Upper lobe of right lung (tissue), 1 donor: ENCODE measurements at places on chromosomes 11 and 22. TPM values are rescaled to one million over a fixed set of nuclear protein-coding genes. Genes with fewer than 3 reads are reported as not detected.
A peak's percentile ranks its signal among the peaks of the same experiment; 100 is the strongest.

DNA sequence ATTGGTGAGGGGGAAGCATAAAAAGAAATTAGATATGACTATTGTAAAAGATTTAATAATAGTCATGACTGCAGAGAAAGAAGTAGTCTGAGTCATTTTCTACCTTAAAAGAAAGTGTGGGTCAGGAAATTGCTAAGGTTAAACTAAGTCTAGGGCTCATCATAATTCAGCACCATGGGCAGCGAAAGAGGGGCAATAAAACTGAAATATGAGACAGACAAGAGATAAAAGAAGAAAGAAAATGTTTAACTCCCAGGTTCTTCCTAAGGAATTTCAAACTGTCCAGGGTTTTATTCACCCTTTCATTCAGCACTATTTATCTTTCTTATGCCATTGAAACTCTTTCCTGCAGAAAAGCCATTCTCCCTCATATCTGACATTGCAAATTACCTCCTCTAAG is 114.4 kb upstream of the API5 start:
- no peak overlapping the region for H3K27ac ChIP-seq
- no peaks in the 10 kb centered on the region for H3K4me1 ChIP-seq
- H3K4me3 ChIP-seq: no peak overlapping the region
- no peaks in the 10 kb centered on the region for H3K27me3 ChIP-seq

DNA sequence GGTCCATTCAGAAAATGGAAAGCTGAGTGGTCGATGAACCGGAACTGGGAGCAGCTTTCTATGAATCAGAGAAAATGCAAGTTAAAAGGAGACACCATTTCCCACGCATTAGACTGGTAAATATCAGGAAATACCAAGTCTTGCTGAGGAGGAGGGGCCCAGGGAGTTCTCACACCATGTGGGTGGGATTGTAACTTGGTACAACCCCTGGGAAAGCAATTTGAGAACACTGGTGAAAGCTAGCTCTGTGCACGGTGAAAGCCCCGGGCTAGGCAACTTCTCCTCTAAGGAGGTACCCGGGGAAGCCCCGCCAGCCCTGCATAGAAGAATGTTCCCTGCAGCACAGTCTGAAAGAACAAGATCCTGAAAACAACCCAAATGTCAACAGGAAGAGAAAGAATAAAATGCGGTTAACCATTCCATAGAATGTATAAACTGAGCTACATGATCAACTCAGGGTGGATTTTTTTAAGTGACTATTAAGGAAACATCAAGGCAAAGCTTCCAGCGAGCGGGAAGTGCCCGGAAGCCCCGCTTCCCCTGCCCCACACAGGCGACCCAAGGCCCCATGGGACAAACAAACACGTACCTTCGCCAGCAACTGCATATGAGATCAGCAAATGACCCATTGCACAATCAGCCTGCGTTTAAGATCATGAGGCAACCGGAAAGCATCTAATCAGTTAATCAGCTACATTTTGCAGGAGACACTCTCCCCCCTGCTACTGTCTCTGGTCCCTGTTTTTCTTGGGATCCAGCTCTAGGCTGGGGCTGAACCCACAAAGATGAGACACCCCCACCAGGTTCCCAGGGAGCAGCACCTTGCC is 11.3 kb downstream of the SHANK2 start:
- peak; percentile 73 for DNase-seq

GRCh38 chr22:39616051-39616450 is 45.5 kb downstream of the CACNA1I start:
- no peak overlapping the region for H3K4me3 ChIP-seq
- H3K27ac ChIP-seq: no peak overlapping the region

GRCh38 chr11:118530683-118531596 is at the start of gene TMEM25:
TMEM25 (plus strand) TSS chr11:118531192; CDS start chr11:118531802, 610 bp downstream.
- H3K4me1 ChIP-seq: peaks cover 22% of the 10 kb centered on the region
- no peaks in the 10 kb centered on the region for H3K36me3 ChIP-seq
- H3K27me3 ChIP-seq: no peaks in the 10 kb centered on the region
- H3K27ac ChIP-seq: peak within 1 kb of the TSS; percentile 70
- peak within 1 kb of the TSS; percentile 76 for H3K4me3 ChIP-seq

DNA sequence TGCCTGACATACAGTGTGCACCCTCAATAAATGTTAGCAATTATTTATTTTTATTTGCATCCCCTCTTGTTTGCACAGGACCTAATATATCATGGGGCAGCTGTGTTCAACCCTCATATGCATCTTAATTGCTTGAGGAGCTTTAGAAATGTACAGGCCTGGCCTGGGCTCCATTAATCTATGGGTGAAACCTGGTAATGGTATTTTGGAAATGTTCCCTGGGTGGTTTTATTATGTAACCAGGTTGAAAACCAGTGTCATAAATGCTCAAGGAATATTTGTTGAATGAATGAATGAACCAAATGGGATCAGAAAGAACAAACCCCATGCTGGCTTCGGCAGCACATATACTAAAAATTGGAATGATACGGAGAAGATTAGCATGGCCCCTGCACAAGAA is 84.0 kb upstream of the PICALM start:
- no peaks in the 10 kb centered on the region for H3K27me3 ChIP-seq
- H3K36me3 ChIP-seq: no peaks in the 10 kb centered on the region
- DNase-seq: no peak
- no peak overlapping the region for H3K4me3 ChIP-seq
- no peak overlapping the region for H3K27ac ChIP-seq

GRCh38 chr11:68302256-68302655 is 10.1 kb upstream of the LRP5 start:
- H3K27ac ChIP-seq: no peak overlapping the region
- DNase-seq: no peak
- no peak overlapping the region for H3K4me3 ChIP-seq
- H3K36me3 ChIP-seq: no peaks in the 10 kb centered on the region
- peaks cover 19% of the 10 kb centered on the region for H3K4me1 ChIP-seq

Gene ZNF70
- total RNA-seq: 6.1 TPM

- DNase-seq: peak; percentile 84
- peaks cover 67% of the 10 kb centered on the region for H3K27me3 ChIP-seq
- peak overlapping the region; percentile 21 for H3K4me3 ChIP-seq
- H3K27ac ChIP-seq: no peak overlapping the region
- no peaks in the 10 kb centered on the region for H3K36me3 ChIP-seq
Observed at GRCh38 chr11:17734986-17735817, 621 bp downstream of the KCNC1 start.

GRCh38 chr22:38051900-38052862 is 5.0 kb upstream of the PICK1 start:
- H3K36me3 ChIP-seq: no peaks in the 10 kb centered on the region
- no peaks in the 10 kb centered on the region for H3K4me1 ChIP-seq
- no peak overlapping the region for H3K27ac ChIP-seq
- H3K4me3 ChIP-seq: no peak overlapping the region

DNA sequence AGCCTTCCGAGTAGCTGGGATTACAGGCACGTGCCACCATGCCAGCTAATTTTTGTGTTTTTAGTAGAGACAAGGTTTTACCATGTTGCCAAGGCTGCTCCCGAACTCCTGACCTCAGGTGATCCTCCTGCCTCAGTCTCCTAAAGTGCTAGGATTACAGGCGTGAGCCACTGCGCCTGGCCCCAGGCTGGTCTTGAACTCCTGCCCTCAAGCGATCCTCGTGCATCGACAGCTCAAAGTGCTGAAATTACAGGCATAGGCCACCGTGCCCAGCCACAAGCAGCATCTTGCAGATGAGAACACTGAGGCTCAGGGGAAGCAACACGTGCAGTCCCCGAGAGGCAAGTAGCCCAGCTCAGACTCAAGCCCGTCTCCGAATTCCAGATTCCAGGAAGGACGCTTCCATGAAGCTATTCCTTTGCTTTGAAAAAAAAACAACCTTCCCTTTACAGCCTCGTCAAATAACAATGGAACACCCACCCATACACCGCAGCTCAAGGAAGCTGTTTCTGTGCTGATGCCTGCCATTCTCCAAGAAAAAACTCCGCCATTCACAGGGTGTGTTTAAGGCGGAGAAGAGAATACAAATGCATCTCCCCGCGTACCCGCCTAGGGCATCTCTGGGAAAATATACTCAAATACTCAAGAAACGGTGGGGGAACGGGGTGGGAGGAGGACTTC is 34.5 kb upstream of the PDGFB start:
- no peak overlapping the region for H3K27ac ChIP-seq
- no peak for DNase-seq
- H3K4me3 ChIP-seq: no peak overlapping the region
- H3K36me3 ChIP-seq: no peaks in the 10 kb centered on the region
- H3K27me3 ChIP-seq: no peaks in the 10 kb centered on the region

Gene ZMAT5
- total RNA-seq: 16.8 TPM

DNA sequence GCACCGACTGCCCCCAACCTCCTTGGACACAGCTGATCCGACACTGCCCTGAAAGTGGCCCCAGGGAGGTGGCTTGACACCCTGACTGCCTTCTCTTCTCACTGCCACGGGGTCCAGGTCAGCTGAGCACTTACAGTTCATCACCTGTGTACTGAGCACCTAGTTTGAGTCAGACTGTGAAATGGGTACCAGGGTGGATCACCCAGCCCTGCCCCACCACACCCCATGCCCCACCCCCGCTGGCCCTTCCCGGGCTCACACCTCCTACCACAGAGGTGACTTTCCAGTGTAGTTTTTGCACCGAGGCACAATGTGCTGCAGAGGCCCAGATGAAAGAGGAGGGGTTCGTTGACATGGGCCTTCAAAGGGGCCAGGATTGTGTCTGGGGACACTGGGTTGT is 59.5 kb downstream of the PRDM11 start:
- H3K27ac ChIP-seq: no peak overlapping the region
- peaks cover 5% of the 10 kb centered on the region for H3K36me3 ChIP-seq
- no peaks in the 10 kb centered on the region for H3K27me3 ChIP-seq
- no peak overlapping the region for H3K4me3 ChIP-seq
- peaks cover 18% of the 10 kb centered on the region for H3K4me1 ChIP-seq

Gene TSG101
- total RNA-seq: 46.6 TPM
